Esophagus squamous epithelium (tissue), 5 donors: ENCODE measurements at places on chromosomes 13 and 19. TPM values are rescaled to one million over a fixed set of nuclear protein-coding genes. Genes with fewer than 3 reads are reported as not detected.

DNA sequence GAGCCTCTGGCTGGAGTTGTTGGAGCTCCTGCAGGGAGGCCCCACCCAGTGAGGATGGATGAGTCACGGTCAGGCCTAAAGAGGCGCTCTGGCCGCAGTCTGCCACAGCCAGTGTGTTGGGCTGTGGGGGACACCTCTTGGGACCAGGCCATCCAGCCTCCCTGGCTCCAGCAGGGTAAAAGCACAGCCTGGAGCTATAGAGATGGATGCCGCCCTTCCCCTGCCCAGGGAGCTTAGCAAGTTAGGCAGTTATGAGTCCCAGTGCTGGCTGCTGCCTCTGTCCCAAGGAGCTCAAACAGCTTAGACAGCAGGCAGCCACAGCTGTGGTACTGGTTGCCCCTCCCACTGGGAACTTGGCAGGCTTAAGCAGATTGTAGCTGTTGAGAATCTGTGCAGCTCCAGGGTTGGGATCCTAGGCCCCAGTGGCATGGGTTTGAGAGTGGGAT lies 100.9 kb downstream of the NDFIP2 start:
- H3K36me3 ChIP-seq = no peaks in the 10 kb centered on the region
- H3K27ac ChIP-seq = peak overlapping the region; percentile 35
- no peak for DNase-seq
- no peak overlapping the region for H3K4me3 ChIP-seq
- H3K4me1 ChIP-seq = no peaks in the 10 kb centered on the region
- no peaks in the 10 kb centered on the region for H3K27me3 ChIP-seq

DNA sequence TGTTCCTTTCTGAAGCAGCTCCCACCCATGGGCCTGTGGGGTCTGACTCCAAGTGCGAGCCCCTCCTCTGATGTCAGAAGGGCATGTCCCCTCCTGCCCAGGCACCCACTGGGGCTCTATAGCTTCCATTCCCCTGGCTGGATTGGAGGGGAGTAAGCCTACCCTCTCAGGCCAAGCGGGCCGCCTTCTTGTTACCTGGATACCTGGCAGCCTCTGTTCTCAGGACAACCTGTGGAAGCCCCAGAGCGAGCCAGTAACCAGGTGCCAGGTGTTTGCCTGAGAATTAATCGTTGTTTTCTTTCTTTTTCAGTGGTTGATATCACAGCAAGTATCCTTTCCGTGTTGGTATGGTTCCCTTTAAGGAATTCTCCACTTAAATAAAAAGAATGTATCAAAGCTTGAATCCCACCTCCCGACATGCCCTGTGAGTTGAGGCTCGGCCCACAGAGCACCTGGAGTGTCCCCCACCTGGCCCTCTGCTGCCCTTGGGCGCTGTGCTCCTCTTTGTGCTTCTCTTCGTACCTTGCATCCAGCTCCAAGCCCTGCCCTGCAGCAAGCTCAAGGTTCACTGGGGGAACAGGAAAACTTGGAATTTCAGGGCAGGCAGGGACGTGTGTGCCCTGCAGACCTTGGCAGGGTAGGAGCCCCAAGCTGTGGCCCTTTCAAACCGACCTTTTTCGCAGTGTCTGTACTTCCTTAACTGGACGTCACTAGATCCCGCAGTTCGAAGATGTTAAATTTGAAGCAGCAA lies 15.0 kb downstream of the MAU2 start:
- peaks cover 35% of the 10 kb centered on the region for H3K36me3 ChIP-seq
- H3K4me3 ChIP-seq = peak overlapping the region; percentile 33
- peaks cover 58% of the 10 kb centered on the region for H3K4me1 ChIP-seq
- no peaks in the 10 kb centered on the region for H3K27me3 ChIP-seq
- H3K27ac ChIP-seq = peak overlapping the region; percentile 83

The GJB6 gene
- 383 TPM for total RNA-seq

The ZFR2 gene
- not detected for total RNA-seq

- no peak for DNase-seq
- H3K4me1 ChIP-seq = no peaks in the 10 kb centered on the region
These were observed 96.5 kb downstream of the MIPEP start for GRCh38 chr13:23792680-23793079.

- H3K27me3 ChIP-seq = no peaks in the 10 kb centered on the region
- H3K27ac ChIP-seq = no peak overlapping the region
- DNase-seq = no peak
- no peaks in the 10 kb centered on the region for H3K4me1 ChIP-seq
- no peaks in the 10 kb centered on the region for H3K36me3 ChIP-seq
- no peak overlapping the region for H3K4me3 ChIP-seq
These were observed 72.3 kb downstream of the GPR12 start for GRCh38 chr13:26688286-26688685.

- H3K27me3 ChIP-seq = no peaks in the 10 kb centered on the region
- no peak for DNase-seq
- peaks cover 16% of the 10 kb centered on the region for H3K4me1 ChIP-seq
- no peak overlapping the region for H3K27ac ChIP-seq
- no peak overlapping the region for H3K4me3 ChIP-seq
These were observed 3.0 kb downstream of the GTPBP3 start for GRCh38 chr19:17340302-17340870.

DNA sequence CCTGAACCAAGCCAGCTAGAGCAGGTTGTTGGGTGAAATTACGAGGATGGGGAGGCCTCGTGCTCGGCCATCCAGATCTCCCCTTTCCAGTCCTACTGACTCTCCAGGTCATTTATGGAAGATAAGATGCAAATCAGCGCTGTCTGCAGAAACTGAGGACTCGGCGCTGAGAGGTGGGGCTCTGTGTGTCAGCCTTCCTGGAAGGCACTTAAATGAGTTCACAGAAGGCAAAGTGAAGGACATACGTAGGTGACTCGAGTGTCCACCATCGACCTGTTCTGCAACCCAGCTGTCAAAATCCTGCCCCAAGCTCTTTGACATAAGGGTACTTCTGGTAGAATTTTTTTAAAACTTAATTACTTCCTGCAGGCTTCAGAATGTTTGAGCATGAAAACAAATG lies 86.4 kb downstream of the RAB20 start:
- DNase-seq = no peak
- no peak overlapping the region for H3K4me3 ChIP-seq
- no peaks in the 10 kb centered on the region for H3K4me1 ChIP-seq
- peaks cover 3% of the 10 kb centered on the region for H3K36me3 ChIP-seq
- H3K27ac ChIP-seq = no peak overlapping the region

DNA sequence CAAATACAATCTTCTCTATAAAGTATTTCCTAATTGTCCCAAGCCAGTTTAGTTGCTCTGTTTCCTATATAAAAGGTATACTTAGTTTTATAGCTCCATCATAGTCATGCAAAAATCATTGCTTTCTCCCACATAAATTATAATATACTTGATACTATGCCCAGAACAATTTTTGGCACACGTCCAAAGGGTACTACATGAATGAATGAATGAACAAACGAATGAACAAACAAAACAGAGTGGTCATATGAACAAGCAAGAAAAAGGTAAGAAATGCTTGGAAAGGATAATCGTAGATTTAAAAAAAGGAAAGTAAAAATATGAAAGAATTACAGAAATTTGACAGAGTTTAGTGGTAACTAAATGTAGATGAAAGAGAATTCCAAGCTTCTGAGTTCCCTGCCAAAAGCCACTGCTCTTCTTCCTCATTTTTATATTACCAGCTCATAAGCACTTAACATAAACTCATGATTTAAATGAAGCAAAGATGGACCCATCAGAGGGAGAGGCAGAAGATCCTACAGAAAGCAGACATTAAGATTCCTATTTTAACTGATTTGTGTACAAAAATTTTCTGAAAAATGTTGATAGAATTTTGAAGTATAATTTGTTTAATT lies 123.2 kb downstream of the ENOX1 start:
- no peak overlapping the region for H3K27ac ChIP-seq
- no peaks in the 10 kb centered on the region for H3K36me3 ChIP-seq
- H3K27me3 ChIP-seq = no peaks in the 10 kb centered on the region
- DNase-seq = no peak
- H3K4me3 ChIP-seq = no peak overlapping the region

The C13orf42 gene
- total RNA-seq = not detected

The CATSPERD gene
- total RNA-seq = not detected

GRCh38 chr19:1035998-1036621 lies 3.8 kb upstream of the ABCA7 start:
- no peak overlapping the region for H3K27ac ChIP-seq
- H3K4me3 ChIP-seq = no peak overlapping the region
- DNase-seq = no peak
- H3K36me3 ChIP-seq = peaks cover 27% of the 10 kb centered on the region

The DOCK9 gene
- 127 TPM for total RNA-seq

- no peaks in the 10 kb centered on the region for H3K36me3 ChIP-seq
- peak within 1 kb of the TSS; percentile 84 for H3K27ac ChIP-seq
- H3K27me3 ChIP-seq = no peaks in the 10 kb centered on the region
- DNase-seq = peak; percentile 61
These were observed 105.2 kb downstream of the TM9SF2 start for GRCh38 chr13:99606324-99607066.

DNA sequence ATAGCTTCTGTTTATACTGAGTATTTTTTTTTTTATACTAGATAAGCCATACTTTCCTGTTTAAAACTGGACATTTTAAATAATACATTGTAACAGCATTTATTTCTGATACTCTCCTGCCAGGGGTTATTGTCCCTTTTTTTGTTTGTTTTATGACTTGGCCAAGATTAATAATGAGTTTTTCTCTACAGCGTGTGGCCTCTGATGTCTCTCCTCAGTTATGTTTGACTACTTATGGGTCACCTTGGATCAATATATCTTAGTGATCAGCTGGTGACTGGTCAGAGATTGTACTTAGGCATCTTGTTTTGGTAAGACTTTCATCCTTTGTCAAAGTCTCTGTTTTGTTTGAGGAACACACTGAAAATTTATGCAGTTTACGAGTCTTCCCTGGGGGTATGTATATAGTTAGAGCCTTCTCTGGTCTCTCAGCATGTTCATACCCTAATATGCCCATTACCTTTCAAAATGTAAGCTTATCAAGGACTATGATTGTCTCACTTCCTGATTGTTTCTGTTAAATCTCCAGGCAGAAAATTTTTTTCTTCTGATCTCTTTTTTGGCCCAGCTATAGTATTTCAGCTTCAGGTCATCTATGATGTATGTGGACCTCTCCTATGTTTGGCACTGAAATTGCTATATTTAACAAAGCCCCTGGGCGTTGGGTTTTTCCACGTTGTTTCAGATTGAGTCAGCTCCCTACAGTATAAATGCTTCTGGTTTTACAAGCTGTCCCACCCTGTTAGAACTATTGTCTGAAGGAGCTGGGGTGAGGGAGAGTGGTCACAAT lies 87.9 kb downstream of the URI1 start:
- H3K27me3 ChIP-seq = no peaks in the 10 kb centered on the region
- no peak overlapping the region for H3K4me3 ChIP-seq
- no peaks in the 10 kb centered on the region for H3K36me3 ChIP-seq
- no peak overlapping the region for H3K27ac ChIP-seq
- H3K4me1 ChIP-seq = no peaks in the 10 kb centered on the region

The CBLC gene
- total RNA-seq = 75.7 TPM

GRCh38 chr19:39208175-39208795 lies 4.2 kb upstream of the SYCN start:
- no peak for DNase-seq
- no peaks in the 10 kb centered on the region for H3K36me3 ChIP-seq
- H3K27ac ChIP-seq = no peak overlapping the region
- no peak overlapping the region for H3K4me3 ChIP-seq
- H3K27me3 ChIP-seq = peaks cover 5% of the 10 kb centered on the region

The TNNT1 gene
- total RNA-seq = 5.1 TPM

GRCh38 chr19:56567274-56568120 lies at the start of gene ZNF470:
Gene ZNF470 (plus strand): TSS chr19:56567468. CDS start chr19:56570312, 2,844 bp downstream.
- H3K27me3 ChIP-seq = no peaks in the 10 kb centered on the region
- peak; percentile 73 for DNase-seq
- peaks cover 21% of the 10 kb centered on the region for H3K4me1 ChIP-seq
- H3K36me3 ChIP-seq = no peaks in the 10 kb centered on the region

- H3K4me3 ChIP-seq = no peak overlapping the region
- DNase-seq = no peak
- no peaks in the 10 kb centered on the region for H3K36me3 ChIP-seq
These were observed 201.2 kb upstream of the KLF12 start for GRCh38 chr13:74335370-74335769.

The TM9SF2 gene
- total RNA-seq = 118 TPM

- H3K36me3 ChIP-seq = peaks cover 60% of the 10 kb centered on the region
- H3K4me1 ChIP-seq = peaks cover 15% of the 10 kb centered on the region
- no peak for DNase-seq
- H3K27me3 ChIP-seq = no peaks in the 10 kb centered on the region
- H3K27ac ChIP-seq = peak overlapping the region; percentile 36
- H3K4me3 ChIP-seq = no peak overlapping the region
These were observed 45.7 kb downstream of the NFIC start for GRCh38 chr19:3412066-3412465.

- no peaks in the 10 kb centered on the region for H3K27me3 ChIP-seq
- H3K4me3 ChIP-seq = no peak overlapping the region
These were observed 45.0 kb downstream of the SLC15A1 start for GRCh38 chr13:98707281-98707999.

- H3K4me1 ChIP-seq = no peaks in the 10 kb centered on the region
- no peaks in the 10 kb centered on the region for H3K36me3 ChIP-seq
- H3K27me3 ChIP-seq = no peaks in the 10 kb centered on the region
- H3K4me3 ChIP-seq = no peak overlapping the region
These were observed 38.8 kb upstream of the TNFRSF19 start for GRCh38 chr13:23531446-23531845.

- H3K27ac ChIP-seq = no peak overlapping the region
- H3K4me3 ChIP-seq = no peak overlapping the region
- H3K27me3 ChIP-seq = no peaks in the 10 kb centered on the region
- H3K4me1 ChIP-seq = no peaks in the 10 kb centered on the region
- DNase-seq = no peak
These were observed 862.8 kb downstream of the PCDH9 start for GRCh38 chr13:66367356-66367755.

The ZNF230 gene
- total RNA-seq = 6.3 TPM

DNA sequence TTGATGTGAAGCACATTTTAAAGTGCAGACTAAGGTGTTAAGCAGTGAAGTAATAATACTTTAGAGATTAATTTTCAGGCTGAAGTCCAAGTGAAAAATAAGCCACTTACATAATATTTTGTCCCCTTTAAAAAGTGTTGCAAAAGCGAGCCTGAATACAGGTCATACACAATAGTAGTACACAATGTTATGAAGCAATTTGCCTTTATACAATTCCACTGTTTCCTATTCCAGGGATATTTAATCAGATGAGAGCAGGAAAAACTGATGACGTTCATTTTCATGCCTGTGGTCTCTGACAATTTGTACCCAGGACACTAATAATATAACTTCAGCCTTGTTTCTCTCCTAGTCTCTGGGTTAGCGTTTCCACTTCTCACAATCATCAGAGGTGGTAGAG lies 916.7 kb downstream of the PCDH9 start:
- H3K27ac ChIP-seq = no peak overlapping the region
- no peak for DNase-seq
- H3K27me3 ChIP-seq = no peaks in the 10 kb centered on the region
- H3K4me1 ChIP-seq = no peaks in the 10 kb centered on the region

- no peak overlapping the region for H3K27ac ChIP-seq
- H3K27me3 ChIP-seq = peaks cover 13% of the 10 kb centered on the region
- DNase-seq = no peak
- no peaks in the 10 kb centered on the region for H3K36me3 ChIP-seq
- H3K4me1 ChIP-seq = peaks cover 33% of the 10 kb centered on the region
These were observed 12.3 kb downstream of the DPF1 start for GRCh38 chr19:38211766-38212165.

DNA sequence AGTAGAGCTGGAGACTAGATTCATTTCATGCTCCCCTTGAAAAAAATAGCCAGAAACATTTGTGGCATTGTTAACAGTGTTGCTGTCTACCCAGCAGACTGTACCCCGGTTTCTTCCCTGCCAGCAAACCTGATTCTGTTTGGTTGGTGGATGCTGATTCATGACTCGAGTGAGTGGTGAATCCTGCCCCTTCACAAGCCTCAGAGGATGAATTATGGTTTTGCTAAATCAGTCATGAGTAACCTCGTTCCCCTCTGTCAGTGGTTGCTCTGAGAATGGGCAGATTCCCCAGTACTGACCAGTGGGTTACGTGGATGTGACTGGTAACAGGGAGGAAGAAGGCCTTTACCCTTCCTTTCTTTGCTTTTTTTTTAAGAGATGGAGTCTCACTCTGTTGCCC lies 10.1 kb downstream of the NLRP12 start:
- no peak overlapping the region for H3K4me3 ChIP-seq
- no peaks in the 10 kb centered on the region for H3K36me3 ChIP-seq
- no peaks in the 10 kb centered on the region for H3K4me1 ChIP-seq
- no peaks in the 10 kb centered on the region for H3K27me3 ChIP-seq
